ENCODE measurements at places on chromosomes 3 and 15. TPM values are rescaled to one million over a fixed set of nuclear protein-coding genes. Genes with fewer than 3 reads are reported as not detected.

GRCh38 chr15:85133709-85134108 lies 152.1 kb downstream of the PDE8A start:
- H3K36me3 ChIP-seq, result peaks cover 21% of the 10 kb centered on the region
- H3K4me3 ChIP-seq, result no peak overlapping the region
- no peaks in the 10 kb centered on the region for H3K27me3 ChIP-seq
- no peak for DNase-seq

DNA sequence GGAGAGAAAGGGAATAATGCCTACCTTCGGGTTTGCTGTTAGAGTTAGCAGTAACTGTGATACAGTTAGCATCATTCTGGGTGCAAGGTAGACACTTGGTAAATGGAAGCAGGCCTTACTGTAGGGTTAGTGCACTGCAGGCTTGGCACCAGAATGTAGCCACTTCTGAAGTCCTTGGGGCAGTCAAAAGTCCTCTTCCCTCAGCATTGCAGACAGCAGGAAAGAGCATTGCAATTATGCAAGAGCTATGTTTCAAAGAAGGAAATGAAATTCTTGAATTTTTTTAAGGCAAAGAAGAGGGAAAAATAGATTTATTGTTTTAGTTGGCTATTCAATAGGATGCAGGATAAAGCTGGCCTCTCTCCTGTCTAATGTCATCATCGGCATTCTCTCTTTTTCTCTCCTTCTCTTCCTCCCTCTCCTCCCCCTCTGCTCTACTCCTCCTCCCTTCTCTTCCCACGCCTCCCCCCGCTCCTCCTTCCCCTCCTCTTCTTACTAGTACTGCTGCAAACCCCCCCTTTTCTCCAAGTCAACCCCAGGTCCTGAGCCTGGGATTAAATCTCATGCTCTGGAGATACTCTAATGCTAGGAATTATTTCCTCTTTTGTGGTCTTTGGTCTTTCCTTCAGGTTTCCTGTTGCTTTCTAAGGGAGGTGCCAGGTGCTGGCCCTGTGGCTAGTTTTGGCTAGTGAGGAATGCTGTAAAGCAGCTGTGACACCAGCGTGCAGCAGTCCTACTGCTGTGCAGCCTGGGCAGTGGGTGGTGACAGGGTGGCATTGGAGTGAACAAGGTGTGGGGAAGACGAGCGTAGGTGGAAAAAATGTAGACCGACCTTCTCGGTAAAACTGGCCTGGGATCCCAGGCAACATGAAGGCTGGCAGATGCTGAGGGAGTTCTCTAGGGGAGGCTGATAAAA lies 21.7 kb downstream of the EEFSEC start:
- H3K4me1 ChIP-seq, result peaks cover 5% of the 10 kb centered on the region
- no peak for DNase-seq
- H3K4me3 ChIP-seq, result no peak overlapping the region
- no peaks in the 10 kb centered on the region for H3K27me3 ChIP-seq

GRCh38 chr3:69182588-69183316 lies 60.4 kb upstream of the LMOD3 start:
- H3K4me1 ChIP-seq, result no peaks in the 10 kb centered on the region
- peaks cover 3% of the 10 kb centered on the region for H3K36me3 ChIP-seq

- H3K4me3 ChIP-seq, result no peak overlapping the region
- H3K36me3 ChIP-seq, result no peaks in the 10 kb centered on the region
- H3K4me1 ChIP-seq, result no peaks in the 10 kb centered on the region
- H3K27me3 ChIP-seq, result no peaks in the 10 kb centered on the region
Measured at GRCh38 chr3:12356175-12356574, 67.3 kb downstream of the PPARG start.

- no peak for DNase-seq
- H3K4me3 ChIP-seq, result no peak overlapping the region
- H3K36me3 ChIP-seq, result no peaks in the 10 kb centered on the region
Measured at GRCh38 chr15:96882121-96882772, 551.7 kb downstream of the NR2F2 start.

DNA sequence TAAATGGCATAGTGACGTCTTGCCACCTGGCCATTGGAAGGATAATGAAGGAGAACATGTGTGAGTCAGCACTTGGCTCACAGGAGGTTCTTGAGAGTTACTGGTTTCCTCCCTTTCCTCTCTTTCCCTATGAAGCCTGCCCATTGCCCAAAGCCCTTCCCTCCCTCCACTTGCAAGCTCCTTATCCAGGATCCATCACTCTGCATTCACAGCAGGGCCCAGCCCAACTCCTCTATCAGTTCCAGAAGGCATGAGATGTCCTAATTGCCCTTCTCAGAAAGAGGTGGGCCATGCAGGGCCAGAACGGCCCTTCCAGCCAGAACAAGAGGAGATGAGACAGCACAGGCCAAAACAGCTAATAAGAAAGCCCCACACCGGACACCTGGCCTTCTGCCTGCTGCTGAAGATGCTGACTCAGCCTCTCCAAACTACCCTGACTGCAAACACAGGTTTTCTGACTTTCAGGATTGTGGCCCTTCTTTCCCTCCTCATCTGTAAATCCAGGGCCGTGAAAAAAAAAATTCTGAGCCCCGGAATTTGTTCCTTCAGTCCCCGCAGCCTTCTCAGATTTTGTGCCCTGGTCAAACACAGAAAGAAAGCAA lies 29.7 kb downstream of the HAPLN3 start:
- no peaks in the 10 kb centered on the region for H3K36me3 ChIP-seq
- no peaks in the 10 kb centered on the region for H3K27me3 ChIP-seq
- H3K27ac ChIP-seq, result no peak overlapping the region
- H3K4me3 ChIP-seq, result no peak overlapping the region
- no peaks in the 10 kb centered on the region for H3K4me1 ChIP-seq
- no peak for DNase-seq

Gene ITIH1
- total RNA-seq, result not detected

DNA sequence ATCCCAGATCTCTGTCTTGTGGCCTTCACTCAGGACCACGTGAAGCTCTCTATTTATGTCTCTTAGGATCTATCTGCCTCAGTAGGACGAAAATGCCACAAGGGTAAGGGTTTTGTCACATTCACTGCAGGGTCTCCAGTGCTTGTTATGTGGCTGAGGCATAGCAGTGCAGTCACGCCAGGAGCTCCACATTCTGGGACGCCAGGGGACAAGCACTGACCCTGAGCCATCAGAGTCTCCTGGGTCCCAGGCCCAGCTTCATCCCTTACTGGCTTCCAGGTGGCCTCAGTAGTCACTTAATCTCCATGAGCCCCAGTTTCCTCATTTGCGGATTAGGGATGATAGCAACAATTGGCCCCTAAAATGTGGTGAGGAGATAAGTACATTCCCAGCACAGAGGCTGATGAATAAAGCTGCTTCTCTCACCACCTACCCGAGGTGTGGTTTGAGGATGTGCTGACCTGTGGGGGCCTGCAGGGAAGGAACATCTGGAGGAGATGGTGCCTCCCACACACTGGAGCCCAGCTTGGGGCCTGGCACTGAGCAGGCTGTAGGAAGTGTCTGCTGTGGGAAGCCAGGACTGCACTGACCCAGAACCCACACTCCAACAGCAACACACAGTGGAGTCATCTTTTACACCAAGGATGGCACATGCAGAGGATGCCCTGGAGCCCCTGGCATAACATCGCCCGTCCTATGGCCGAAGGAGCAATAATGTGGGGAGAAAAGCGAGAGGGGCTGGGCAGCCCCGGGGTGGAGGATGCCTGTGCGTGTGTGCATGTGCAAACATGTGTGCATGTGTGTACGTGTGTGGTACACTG lies 93.2 kb upstream of the IQSEC1 start:
- no peaks in the 10 kb centered on the region for H3K4me1 ChIP-seq
- DNase-seq, result no peak
- H3K27me3 ChIP-seq, result no peaks in the 10 kb centered on the region
- H3K36me3 ChIP-seq, result no peaks in the 10 kb centered on the region
- H3K4me3 ChIP-seq, result no peak overlapping the region

DNA sequence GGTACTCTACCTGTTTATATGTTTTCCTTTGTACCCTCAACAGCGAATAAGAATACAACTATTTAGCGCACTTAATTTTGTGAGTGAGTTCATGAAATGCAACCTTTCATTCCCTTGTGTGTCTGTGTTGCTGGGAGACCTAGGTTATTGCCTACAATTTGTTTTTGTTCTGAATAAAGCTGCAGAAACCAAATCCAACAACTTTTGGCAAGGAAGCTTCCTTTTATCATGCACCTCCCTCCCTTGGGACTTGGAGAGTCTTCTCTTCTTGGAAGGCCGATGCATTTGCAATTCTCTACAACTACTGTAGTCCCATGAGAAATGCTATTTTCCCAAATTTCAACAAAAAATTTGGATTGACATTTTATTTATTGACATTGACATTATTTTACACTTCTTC lies 1002.4 kb upstream of the CADM2 start:
- H3K4me3 ChIP-seq, result no peak overlapping the region
- no peaks in the 10 kb centered on the region for H3K4me1 ChIP-seq
- DNase-seq, result no peak
- no peaks in the 10 kb centered on the region for H3K27me3 ChIP-seq
- H3K36me3 ChIP-seq, result no peaks in the 10 kb centered on the region
- no peak overlapping the region for H3K27ac ChIP-seq

DNA sequence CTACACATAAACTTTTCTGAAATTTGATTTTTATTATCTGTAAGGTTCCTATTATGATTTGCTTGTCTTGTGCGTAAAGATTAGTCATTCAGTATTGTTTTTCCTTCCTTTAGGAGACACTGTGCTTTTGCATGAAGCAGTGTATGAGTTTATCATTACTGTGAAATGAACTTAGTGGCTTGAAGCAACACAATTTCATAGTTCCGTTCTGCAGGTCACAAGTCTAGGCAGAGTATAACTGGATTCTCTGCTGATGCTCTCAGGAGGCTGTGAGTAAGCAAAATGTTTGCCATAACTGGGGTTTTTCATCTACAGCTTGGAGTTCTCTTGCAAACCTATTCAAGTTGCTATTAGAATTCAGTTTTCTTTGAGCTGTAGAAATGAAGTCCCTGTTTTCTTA lies 1136.1 kb downstream of the OTOL1 start:
- H3K36me3 ChIP-seq, result no peaks in the 10 kb centered on the region
- no peak overlapping the region for H3K4me3 ChIP-seq
- H3K4me1 ChIP-seq, result no peaks in the 10 kb centered on the region
- H3K27ac ChIP-seq, result no peak overlapping the region

Gene TNNC1
- not detected for total RNA-seq

Data from natural killer cell (primary cell).